Progenitor cell of endocrine pancreas (in vitro differentiated cells): ENCODE measurements at places on chromosomes 12 and 14. TPM values are rescaled to one million over a fixed set of nuclear protein-coding genes. Genes with fewer than 3 reads are reported as not detected.

GRCh38 chr14:99880651-99881420 lies 87.6 kb downstream of the EML1 start:
- H3K36me3 ChIP-seq, result peaks cover 6% of the 10 kb centered on the region
- no peak for DNase-seq
- peaks cover 5% of the 10 kb centered on the region for H3K4me1 ChIP-seq
- H3K27ac ChIP-seq, result peak overlapping the region; percentile 59
- no peak overlapping the region for H3K4me3 ChIP-seq

GRCh38 chr12:64395739-64396138 lies 5.2 kb upstream of the C12orf56 start:
- H3K4me3 ChIP-seq, result no peak overlapping the region
- no peaks in the 10 kb centered on the region for H3K4me1 ChIP-seq
- no peaks in the 10 kb centered on the region for H3K36me3 ChIP-seq
- no peak for DNase-seq
- no peak overlapping the region for H3K27ac ChIP-seq

DNA sequence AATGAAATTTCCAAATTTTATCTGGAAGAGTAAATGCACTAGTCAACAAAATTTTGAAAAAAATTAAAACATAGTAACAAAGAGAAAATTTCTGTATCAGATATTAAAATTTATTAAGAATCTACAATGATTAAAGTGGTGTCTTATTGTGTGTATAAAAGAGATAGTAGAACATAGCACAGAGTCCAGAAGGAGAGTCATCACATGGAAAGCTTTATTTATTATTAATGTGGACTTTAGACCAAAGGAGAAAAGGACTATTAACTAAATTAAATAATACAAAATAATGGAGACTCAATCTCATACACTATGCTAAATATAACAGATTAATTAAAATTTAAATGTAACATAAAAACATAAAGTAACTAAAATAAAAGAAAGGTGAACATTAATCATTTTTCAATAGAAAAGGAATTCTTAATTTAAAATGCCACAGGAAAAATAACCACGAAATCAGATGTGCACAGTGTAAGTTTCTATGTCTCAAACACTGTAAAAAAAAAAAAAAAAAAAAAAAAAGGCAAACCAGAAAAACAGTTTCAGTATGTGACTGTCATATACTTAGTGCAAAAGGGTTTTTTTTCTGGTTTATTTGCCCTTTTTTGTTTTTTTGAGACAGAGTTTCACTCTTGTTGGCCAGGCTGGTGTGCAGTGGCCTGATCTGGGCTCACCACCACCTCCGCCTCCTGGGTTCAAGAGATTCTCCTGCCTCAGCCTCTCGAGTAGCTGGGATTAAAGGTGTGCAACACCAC lies 95.4 kb downstream of the MYF5 start:
- H3K36me3 ChIP-seq, result no peaks in the 10 kb centered on the region
- H3K27ac ChIP-seq, result no peak overlapping the region
- no peak for DNase-seq
- no peak overlapping the region for H3K4me3 ChIP-seq
- H3K27me3 ChIP-seq, result no peaks in the 10 kb centered on the region
- H3K4me1 ChIP-seq, result no peaks in the 10 kb centered on the region

DNA sequence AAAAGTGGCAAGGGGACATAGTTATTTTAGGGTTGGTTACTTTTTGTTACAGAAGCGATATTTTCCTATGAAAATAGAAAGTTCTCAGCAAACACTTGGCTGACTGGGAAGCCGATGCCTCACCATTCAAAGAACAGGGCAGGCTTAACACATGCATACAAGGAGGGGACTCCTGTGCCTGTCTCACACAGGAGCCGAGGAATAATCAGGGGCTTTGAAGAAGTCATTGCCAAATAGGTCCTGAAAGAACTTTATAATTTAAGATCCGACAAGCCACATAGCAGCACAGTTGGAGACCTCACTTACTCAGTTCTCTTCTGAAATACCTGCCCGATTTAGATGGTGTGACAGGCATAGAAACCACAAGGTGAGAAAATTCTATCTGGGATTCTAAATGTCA lies 389.8 kb downstream of the EMP1 start:
- no peak overlapping the region for H3K4me3 ChIP-seq
- peaks cover 5% of the 10 kb centered on the region for H3K27me3 ChIP-seq
- H3K4me1 ChIP-seq, result no peaks in the 10 kb centered on the region
- no peak for DNase-seq

GRCh38 chr14:34628681-34629135 lies 1.2 kb downstream of the SNX6 start:
- H3K27me3 ChIP-seq, result peaks cover 4% of the 10 kb centered on the region
- H3K36me3 ChIP-seq, result peaks cover 3% of the 10 kb centered on the region
- DNase-seq, result no peak
- peak overlapping the region; percentile 95 for H3K4me3 ChIP-seq
- H3K27ac ChIP-seq, result peak overlapping the region; percentile 91

DNA sequence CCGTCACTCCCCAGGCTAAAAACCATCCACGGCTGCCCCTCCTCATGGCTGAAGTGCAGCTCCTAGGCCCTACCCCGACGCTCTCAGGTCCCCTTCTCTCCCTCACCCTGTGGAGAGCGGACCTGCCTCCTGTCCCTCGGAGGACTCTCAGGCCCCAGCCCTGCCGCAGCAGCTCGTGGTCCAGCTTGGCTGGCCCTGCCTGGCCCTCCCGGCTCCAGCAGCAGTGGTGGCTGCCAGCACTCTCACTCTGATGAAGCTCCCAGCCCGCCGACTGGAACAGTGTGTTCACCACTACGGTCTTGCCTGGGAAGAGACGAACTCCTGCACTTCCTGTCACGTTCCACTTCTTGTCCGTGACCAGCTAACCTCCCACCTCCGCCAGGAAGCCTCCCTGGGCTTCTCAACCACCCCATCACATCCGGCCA lies 11.1 kb downstream of the BAG5 start:
- H3K4me1 ChIP-seq, result peaks cover 5% of the 10 kb centered on the region
- H3K27ac ChIP-seq, result no peak overlapping the region
- DNase-seq, result no peak
- no peaks in the 10 kb centered on the region for H3K36me3 ChIP-seq
- H3K4me3 ChIP-seq, result no peak overlapping the region

- H3K4me1 ChIP-seq, result no peaks in the 10 kb centered on the region
- no peak for DNase-seq
- H3K4me3 ChIP-seq, result no peak overlapping the region
- H3K27me3 ChIP-seq, result no peaks in the 10 kb centered on the region
These were observed 29.6 kb downstream of the IFT43 start for GRCh38 chr14:76015191-76015590.

DNA sequence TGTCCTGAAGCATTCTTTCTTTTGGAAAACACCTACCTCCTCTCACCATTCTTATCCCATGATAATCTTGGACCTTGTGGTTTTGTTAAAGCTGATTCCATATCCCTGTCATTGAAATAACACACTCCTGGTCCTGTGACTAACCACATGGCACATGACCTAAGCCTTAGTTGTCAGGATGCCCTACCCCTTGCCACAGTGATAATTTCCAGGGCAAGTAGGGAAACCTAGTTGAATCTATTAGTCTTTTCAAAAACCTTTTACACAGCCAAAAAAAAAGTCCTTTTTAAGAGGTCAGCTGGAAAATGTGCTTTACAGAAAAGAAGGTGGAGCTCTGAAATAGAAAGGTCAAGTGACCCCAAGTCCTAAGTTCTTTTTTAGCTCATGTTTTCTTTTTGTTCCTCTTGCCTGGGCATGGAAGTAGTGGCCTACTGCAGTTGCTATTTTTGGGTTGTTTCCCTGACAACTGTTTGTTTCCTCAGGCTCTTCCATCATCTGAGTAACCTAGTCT lies 608.4 kb downstream of the LRFN5 start:
- H3K4me1 ChIP-seq, result no peaks in the 10 kb centered on the region
- no peaks in the 10 kb centered on the region for H3K27me3 ChIP-seq
- no peaks in the 10 kb centered on the region for H3K36me3 ChIP-seq
- DNase-seq, result no peak
- no peak overlapping the region for H3K4me3 ChIP-seq

Gene KCNMB4
- 8.2 and 9.6 TPM in 2 replicates for total RNA-seq

Gene KLRB1
- not detected in 2 replicates for total RNA-seq

Gene AP4S1
- 12.0 and 12.9 TPM in 2 replicates for total RNA-seq

Gene SNW1
- 78.5 and 90.8 TPM in 2 replicates for total RNA-seq
